Right lobe of liver (tissue), 6 donors: ENCODE measurements at places on chromosomes 1 and 21. TPM values are rescaled to one million over a fixed set of nuclear protein-coding genes. Genes with fewer than 3 reads are reported as not detected.
A peak's percentile ranks its signal among the peaks of the same experiment; 100 is the strongest.

DNA sequence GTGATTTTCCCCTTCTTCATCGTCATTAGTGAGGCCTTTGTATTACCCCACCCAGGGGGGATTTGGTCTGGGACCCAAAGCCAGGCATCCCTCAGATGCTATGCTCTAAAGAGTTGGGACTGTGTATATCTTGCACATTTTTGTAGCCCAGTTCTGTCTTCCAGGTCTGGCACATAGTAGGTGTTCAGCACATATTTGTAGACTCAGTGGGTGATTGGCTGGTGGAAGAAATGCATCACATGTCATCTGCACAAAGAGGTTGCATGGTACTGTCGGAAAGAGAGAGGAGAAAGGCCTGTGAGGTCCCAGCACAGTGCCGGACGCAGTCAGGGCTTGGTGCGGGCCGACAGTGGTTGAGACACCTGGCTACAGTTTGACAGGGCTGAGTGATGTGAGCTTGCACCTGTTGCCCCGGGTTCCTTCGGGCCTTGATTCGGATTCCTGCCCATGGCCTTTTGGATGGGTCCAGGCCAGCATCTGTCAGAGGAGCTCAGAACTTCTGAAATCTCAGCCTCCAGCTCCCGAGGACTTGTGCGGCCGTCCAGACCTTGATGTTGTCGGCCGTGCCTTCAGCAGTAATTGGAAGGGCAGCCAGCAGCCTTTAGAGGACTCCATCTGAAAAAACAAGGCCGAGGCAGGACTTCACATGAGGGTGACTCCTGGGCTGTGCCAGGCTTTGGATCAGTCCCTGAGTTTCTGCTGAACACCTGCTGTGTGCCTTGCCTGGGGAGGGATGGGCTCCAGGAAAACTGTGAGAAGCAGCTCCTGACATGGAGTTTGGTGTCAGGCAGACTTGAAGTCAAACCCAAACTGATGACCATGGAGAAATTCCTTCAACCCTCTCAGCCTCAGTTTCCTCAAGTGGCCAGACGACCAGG lies 40.9 kb upstream of the PADI1 start:
- no peaks in the 10 kb centered on the region for H3K27me3 ChIP-seq
- DNase-seq: no peak
- no peak overlapping the region for H3K27ac ChIP-seq
- no peaks in the 10 kb centered on the region for H3K36me3 ChIP-seq
- no peak overlapping the region for H3K4me3 ChIP-seq

- H3K27me3 ChIP-seq: no peaks in the 10 kb centered on the region
- peak overlapping the region; percentile 45 for H3K27ac ChIP-seq
- H3K4me1 ChIP-seq: no peaks in the 10 kb centered on the region
- no peak overlapping the region for H3K4me3 ChIP-seq
- DNase-seq: no peak
Measured at GRCh38 chr1:148263906-148264255, 111.8 kb upstream of the NBPF11 start.

GRCh38 chr1:15557008-15557407 lies 27.8 kb downstream of the AGMAT start:
- H3K27ac ChIP-seq: no peak overlapping the region
- no peak for DNase-seq
- no peak overlapping the region for H3K4me3 ChIP-seq
- H3K36me3 ChIP-seq: peaks cover 20% of the 10 kb centered on the region

GRCh38 chr1:220219136-220219442 lies 53.2 kb downstream of the RAB3GAP2 start:
- DNase-seq: no peak
- H3K27ac ChIP-seq: no peak overlapping the region
- no peak overlapping the region for H3K4me3 ChIP-seq

- no peak overlapping the region for H3K27ac ChIP-seq
- H3K27me3 ChIP-seq: no peaks in the 10 kb centered on the region
- H3K36me3 ChIP-seq: no peaks in the 10 kb centered on the region
- no peaks in the 10 kb centered on the region for H3K4me1 ChIP-seq
- DNase-seq: no peak
- no peak overlapping the region for H3K4me3 ChIP-seq
Measured at GRCh38 chr1:190633488-190633887, 155.8 kb upstream of the BRINP3 start.

GRCh38 chr21:45997495-45998275 lies 16.1 kb downstream of the COL6A1 start:
- no peak overlapping the region for H3K27ac ChIP-seq
- no peak overlapping the region for H3K4me3 ChIP-seq
- no peaks in the 10 kb centered on the region for H3K27me3 ChIP-seq

Gene ERRFI1
- total RNA-seq: 109 TPM

- DNase-seq: no peak
- H3K4me1 ChIP-seq: no peaks in the 10 kb centered on the region
- H3K27me3 ChIP-seq: no peaks in the 10 kb centered on the region
- no peak overlapping the region for H3K4me3 ChIP-seq
Measured at GRCh38 chr1:193741228-193741627, 554.8 kb upstream of the B3GALT2 start.

GRCh38 chr1:231605149-231606100 lies 21.2 kb upstream of the DISC1 start:
- no peaks in the 10 kb centered on the region for H3K4me1 ChIP-seq
- no peaks in the 10 kb centered on the region for H3K36me3 ChIP-seq
- no peak for DNase-seq
- H3K27me3 ChIP-seq: no peaks in the 10 kb centered on the region
- H3K27ac ChIP-seq: no peak overlapping the region

DNA sequence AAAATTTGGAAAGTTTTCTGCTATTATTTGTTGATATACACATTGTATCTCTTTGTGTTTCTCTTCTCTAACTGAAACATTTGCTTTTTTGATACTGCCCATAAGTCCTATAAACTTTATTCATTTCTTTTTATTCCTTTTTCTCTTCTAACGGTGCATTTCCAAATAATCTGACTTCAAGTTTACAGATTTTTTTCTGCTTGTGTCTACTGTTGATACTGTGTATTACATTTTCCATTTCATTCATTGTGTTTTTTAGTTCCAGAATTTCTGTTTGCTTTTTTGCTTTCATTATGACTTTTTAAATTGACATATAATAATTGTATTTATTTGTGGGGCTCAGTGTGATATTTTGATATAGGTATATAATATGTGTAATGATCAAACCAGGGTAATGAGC lies 38.3 kb upstream of the PLA2G2A start:
- H3K27ac ChIP-seq: no peak overlapping the region
- H3K4me1 ChIP-seq: no peaks in the 10 kb centered on the region
- no peaks in the 10 kb centered on the region for H3K36me3 ChIP-seq
- H3K27me3 ChIP-seq: no peaks in the 10 kb centered on the region
- no peak overlapping the region for H3K4me3 ChIP-seq

DNA sequence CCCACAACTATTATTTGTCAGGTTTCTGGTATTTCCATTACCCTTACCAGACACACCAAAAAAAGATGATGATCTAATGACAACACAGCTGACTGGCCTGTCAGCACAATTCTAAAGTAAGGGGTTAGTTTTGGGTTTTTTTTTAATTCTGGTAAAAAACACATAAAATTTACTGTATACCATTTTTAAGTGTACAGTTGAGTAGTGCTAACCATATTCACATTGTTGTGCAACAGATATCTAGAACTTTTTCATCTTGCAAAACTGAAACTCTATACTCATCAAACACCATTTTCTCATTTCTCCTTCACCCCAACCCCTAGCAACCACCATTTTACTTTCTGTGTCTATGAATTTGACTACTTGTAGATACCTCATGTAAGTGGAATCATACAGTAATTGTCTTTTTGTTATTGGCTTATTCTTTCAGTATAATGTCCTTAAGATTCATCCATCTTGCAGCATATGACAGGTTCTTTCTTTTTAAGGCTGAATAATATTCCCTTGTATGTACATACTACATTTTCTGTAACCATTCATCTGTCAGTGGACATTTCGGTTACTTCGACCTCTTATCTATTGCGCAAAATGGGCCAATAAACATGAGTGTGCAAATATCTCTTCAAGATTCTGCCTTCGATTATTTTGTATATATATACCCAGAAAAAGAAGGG lies 29.8 kb downstream of the ARNT start:
- H3K27me3 ChIP-seq: no peaks in the 10 kb centered on the region
- no peak for DNase-seq
- peaks cover 18% of the 10 kb centered on the region for H3K4me1 ChIP-seq
- H3K27ac ChIP-seq: no peak overlapping the region
- no peak overlapping the region for H3K4me3 ChIP-seq

Gene BATF3
- not detected for total RNA-seq

Gene GSTM1
- not detected for total RNA-seq

DNA sequence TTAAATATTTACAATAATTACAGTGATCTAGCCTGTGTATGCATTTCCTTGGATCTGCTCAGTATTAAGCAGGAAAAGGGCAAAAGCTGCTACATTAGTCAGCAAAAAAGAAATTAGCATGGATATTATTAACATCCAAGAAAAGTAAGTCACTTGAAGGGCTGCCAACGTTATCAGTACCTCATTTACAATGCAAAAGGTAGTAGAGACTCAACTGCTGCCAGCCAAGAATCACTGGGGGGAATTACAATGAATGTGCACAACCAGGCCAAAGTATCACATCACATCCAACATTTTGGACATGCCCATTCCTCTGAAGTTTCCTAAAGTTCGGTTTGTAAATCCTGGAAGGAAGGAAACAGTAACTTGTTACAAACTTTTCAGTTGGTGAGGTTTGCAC lies 1.9 kb downstream of the CNN3 start:
- H3K4me1 ChIP-seq: peaks cover 7% of the 10 kb centered on the region
- no peaks in the 10 kb centered on the region for H3K27me3 ChIP-seq
- DNase-seq: no peak
- no peaks in the 10 kb centered on the region for H3K36me3 ChIP-seq

Gene CLDN19
- not detected for total RNA-seq

Gene OR2T2
- not detected for total RNA-seq

- no peaks in the 10 kb centered on the region for H3K4me1 ChIP-seq
- H3K27ac ChIP-seq: no peak overlapping the region
- peaks cover 29% of the 10 kb centered on the region for H3K36me3 ChIP-seq
Measured at GRCh38 chr1:201874672-201875071, 14.0 kb upstream of the SHISA4 start.

GRCh38 chr1:221284028-221284427 lies 404.8 kb downstream of the HLX start:
- H3K36me3 ChIP-seq: no peaks in the 10 kb centered on the region
- H3K27me3 ChIP-seq: no peaks in the 10 kb centered on the region
- H3K4me3 ChIP-seq: no peak overlapping the region
- DNase-seq: no peak
- H3K4me1 ChIP-seq: no peaks in the 10 kb centered on the region
- H3K27ac ChIP-seq: no peak overlapping the region

Gene WLS
- total RNA-seq: 21.6 TPM

DNA sequence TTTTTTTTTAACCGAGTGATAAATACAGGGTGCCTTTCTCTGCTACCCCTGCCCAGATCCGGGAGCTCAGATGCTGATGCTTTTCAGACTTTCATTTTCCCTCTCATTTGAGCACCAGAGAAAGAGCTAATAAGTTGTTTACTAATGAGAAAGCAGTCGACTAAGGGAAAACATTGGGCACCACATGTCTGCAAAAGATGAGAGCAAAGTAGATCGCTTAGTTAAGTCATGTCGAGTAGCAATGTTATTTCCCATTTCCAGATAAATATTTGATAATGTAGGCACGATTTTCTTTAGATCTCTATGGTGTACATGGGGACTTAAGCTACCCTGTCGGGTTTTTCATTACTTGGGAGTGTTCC lies 1.2 kb downstream of the PKN2 start:
- H3K4me3 ChIP-seq: peak overlapping the region; percentile 84
- H3K27ac ChIP-seq: peak overlapping the region; percentile 85
- no peaks in the 10 kb centered on the region for H3K36me3 ChIP-seq

Gene EVA1C
- total RNA-seq: 2.6 TPM

- H3K27ac ChIP-seq: no peak overlapping the region
- no peaks in the 10 kb centered on the region for H3K36me3 ChIP-seq
- H3K4me3 ChIP-seq: no peak overlapping the region
- DNase-seq: no peak
Measured at GRCh38 chr1:118081387-118081786, 103.6 kb downstream of the SPAG17 start.

DNA sequence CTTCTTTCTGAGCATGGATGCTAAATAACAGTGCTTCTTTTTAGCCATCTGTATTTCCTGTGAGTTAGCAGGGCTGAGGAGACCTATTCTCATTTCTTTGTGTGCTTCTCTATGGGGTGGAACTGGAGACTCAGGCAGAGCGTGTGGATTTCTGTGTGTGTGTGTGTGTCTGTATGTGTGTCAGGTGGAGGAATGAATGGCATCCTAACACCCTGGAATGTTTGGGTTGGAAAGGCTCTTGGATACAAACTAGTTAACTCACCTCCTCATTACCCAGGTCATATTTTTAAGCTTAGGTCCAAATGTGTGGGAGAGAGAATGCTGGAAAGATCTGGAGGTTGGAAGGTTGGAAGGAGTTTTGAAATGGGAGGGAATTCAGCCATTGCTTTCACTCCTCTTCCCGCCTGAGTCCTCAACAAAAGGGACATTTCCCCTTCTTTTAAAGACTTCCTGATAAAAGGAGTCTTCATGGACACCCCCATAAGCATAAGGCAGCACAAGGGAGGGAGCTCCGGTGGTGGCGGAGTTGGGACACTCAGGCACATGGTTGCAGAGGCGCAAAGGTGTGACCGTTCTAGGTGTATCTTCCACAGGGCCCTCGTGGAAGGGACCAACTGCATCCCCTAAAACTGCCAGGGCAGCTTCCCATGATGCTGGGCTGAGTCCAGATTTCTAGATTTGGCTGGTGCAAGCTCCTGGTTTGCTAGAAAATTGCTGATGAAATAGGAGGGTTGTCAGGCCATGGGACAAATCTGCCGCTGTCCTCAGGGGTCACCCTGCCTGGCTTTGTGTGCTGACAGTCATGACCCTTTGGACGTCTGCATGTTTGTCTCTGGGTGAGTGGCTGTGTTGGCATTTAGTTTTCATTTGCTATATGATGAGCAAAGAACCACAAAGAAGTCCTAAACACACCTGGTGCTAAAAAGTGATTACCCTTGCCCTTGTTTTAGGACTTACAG lies 37.6 kb downstream of the MTARC1 start:
- no peaks in the 10 kb centered on the region for H3K4me1 ChIP-seq
- no peak overlapping the region for H3K4me3 ChIP-seq
- H3K36me3 ChIP-seq: no peaks in the 10 kb centered on the region
- H3K27ac ChIP-seq: peak overlapping the region; percentile 24
- peak; percentile 46 for DNase-seq
- no peaks in the 10 kb centered on the region for H3K27me3 ChIP-seq

DNA sequence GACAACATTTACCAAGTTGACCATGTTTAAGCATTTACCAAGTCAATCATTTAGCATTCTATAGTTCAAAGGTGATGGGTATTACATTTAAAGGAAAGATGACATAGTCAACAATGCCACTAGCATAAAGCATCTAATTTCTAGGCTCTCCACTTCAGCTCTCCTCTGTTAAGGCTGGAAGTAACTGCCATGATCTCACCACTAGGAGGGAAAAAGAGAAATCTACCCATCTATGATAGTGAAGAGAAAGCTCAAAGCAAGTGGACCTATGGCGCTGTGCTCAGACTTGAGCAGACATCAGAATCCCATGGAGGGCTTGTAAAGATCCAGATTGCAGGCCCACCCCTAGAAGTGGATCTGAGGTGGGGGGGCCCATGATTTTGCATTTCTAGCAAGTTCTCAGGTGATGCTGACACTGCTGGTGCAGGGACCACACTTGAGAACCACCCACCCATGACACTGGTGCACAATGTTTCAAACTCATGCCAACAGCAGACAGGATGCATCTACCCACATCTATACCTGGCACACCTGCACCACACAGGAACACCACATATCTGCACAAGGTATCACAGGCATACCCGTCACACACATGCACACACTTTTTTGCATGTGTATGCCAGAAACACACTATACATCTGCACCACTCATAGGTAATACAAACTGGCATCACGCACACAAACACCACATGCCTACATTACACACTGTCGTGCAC lies 392.9 kb upstream of the RUNX1 start:
- H3K36me3 ChIP-seq: no peaks in the 10 kb centered on the region
- no peak overlapping the region for H3K4me3 ChIP-seq
- DNase-seq: no peak
- no peaks in the 10 kb centered on the region for H3K27me3 ChIP-seq
